ENCODE measurements at places on chromosomes 6 and 20.

DNA sequence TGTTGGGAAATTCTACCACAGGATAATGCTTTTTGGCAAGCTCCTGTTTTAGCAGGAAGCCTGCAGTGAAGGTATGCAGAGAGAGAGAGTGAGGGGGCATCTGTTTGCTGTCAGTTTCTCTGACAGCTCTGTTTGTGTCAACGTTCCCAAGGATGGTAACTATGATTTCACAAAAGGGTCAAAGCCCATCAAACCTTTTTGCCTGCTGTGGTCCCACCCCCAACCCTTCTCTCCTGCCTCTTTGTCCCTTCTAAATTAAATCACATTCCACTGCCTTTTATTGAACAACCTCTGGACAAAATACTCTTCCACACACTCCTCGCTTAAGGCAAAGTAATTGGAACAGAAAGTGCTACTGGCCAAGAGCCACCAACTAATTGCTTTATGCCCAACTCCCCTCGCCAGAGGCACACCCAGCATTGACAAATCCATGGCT is 128.3 kb downstream of the TSHZ2 start:
- no peak for DNase-seq

DNA sequence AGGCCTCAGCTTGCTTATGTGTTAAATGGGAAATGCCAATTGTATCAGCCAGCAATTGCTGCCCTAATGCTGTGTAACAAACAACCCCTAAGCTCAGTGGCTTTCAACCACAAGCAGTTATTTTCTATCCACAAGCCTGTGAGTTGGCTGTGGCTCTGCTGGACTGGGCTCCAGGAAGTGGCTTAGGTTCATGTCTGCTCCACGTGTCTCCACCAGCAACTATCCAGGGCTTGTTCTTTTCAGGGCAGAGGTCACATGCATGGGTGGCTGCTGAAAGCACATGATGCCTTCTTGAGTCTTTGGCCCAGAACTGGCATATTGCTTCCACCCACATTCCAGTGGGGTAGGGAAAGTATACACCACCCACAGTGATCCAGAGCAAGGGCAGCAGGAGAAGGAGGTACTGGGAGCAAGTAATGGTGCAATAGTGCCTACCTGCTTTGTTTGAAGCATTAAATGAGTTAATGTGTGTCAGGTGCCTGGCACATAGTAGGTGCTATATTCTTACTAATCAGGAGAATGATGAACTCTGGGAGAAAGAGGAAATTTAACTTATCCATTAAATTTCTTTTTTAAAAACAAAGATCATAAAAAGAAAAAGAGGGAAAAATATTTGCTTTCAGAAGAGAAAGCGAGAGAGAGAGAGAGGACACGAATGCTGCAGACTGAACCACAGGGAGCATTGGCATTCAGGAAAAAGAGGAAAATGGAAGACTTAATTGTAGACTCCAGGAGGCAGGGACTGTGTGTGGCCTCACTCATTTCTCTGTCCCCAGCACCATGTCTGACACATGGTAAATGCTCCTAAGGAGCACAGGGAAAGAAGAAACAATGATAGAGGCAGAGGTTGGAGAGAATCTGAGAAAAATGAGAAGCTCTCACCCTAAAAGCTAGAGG is 25.2 kb upstream of the RNF24 start:
- DNase-seq: no peak

- no peak for DNase-seq
Observed at GRCh38 chr6:2047855-2048254, 197.6 kb downstream of the GMDS start.

GRCh38 chr6:119240257-119241110 is 109.1 kb downstream of the MAN1A1 start:
- no peak for DNase-seq

- no peak for DNase-seq
Observed at GRCh38 chr6:156557251-156557910, 219.8 kb upstream of the ARID1B start.

- DNase-seq: no peak
Observed at GRCh38 chr6:2203264-2203663, 42.1 kb downstream of the GMDS start.

- DNase-seq: no peak
Observed at GRCh38 chr6:36626636-36627035, 32.5 kb downstream of the SRSF3 start.

DNA sequence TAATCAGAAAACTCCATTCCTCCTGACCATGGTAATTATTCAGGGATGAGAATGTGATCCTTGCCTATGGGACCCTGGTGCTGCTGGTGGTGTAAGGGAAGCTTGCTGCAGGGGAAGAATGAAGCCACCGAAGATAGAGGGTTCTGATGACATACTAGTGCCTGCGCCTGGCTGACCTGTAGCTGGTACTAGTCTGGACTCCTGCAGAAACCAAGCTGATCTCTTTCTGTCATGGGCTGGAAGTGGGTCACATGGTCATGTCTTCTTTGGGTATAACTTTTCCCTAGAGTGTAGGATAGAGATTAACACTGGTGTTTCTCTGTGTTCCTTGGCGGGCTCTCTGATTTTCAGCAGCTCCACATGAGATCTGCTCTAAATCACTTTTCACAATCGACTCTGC is 8.6 kb upstream of the SLC4A11 start:
- no peak for DNase-seq

DNA sequence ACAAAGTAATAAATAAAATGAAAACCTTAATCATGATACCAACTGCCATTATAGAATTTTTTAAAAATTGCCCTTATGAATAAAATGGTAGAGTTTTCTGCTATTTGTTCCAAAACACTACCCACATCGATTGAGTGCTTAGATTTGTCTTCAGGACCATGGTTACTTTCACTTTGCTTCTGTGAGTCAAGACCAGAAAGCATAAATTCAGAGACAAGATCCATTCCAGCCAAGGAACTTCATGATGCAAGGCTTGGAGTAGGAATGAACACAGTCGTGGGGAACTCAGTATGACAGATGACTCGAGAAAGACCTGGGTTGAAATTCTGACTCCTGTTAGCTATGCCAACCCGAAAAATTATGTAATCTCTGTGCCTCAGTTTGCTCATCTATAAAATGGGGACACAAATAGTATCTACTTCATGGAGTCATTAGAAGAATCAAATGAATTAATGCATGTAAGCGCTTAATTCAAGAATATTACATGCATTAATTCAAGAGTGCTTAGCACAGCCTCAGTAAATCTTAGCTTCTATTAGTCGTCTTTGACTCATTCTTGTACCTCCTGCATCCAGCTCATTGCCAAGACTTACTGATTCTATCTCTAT is 72.5 kb upstream of the MYLIP start:
- no peak for DNase-seq

GRCh38 chr6:19734061-19734460 is 103.1 kb upstream of the ID4 start:
- no peak for DNase-seq

- no peak for DNase-seq
Observed at GRCh38 chr6:169669889-169670288, 31.9 kb downstream of the WDR27 start.
